ENCODE measurements at places on chromosomes 13 and 19. TPM values are rescaled to one million over a fixed set of nuclear protein-coding genes. Genes with fewer than 3 reads are reported as not detected.

ZNF665 gene
- total RNA-seq = 6.1 TPM

MTUS2 gene
- total RNA-seq = 7.3 TPM

FOSB gene
- 2.0 TPM for total RNA-seq

MAB21L1 gene
- total RNA-seq = 1.6 TPM

ZNF540 gene
- total RNA-seq = 21.6 TPM

VAV1 gene
- 0.82 TPM for total RNA-seq

RGL3 gene
- 0.41 TPM for total RNA-seq

ZNF550 gene
- total RNA-seq = 11.4 TPM

SPINT2 gene
- 104 TPM for total RNA-seq

PAN3 gene
- 41.6 TPM for total RNA-seq

NOVA2 gene
- 8.6 TPM for total RNA-seq

SYT5 gene
- 33.0 TPM for total RNA-seq

- no peak for DNase-seq
Measured at GRCh38 chr13:90956031-90956430, 391.5 kb upstream of the MIR17HG start.

GRCh38 chr13:36981156-36981743 is 17.9 kb downstream of the ALG5 start:
- DNase-seq = peak; percentile 39

- DNase-seq = no peak
Measured at GRCh38 chr13:21522130-21522529, 63.0 kb upstream of the ZDHHC20 start.

GRCh38 chr13:102260256-102260655 is 141.6 kb downstream of the FGF14 start:
- DNase-seq = no peak

DNA sequence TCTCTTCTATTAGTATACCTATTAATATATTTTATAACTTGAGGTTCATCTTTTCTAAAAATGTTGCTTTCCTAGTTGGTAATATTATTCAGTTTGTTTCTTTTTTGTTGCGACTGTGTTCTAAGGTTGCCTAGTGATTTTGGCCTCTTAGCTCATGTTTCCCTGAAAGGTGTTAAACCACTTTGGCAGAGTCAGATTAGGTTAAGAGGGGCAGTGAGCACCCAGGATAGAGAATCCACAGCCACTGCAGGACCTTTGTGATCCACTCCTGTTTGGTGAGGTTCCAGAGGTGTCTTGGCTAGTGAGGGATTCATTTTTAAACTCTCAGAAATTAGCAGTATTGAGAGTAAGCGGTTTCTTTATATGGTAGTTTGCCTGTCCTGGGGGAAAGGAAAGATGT is 14.9 kb upstream of the GPR18 start:
- no peak for DNase-seq

- no peak for DNase-seq
Measured at GRCh38 chr13:113479179-113479578, 11.3 kb downstream of the DCUN1D2 start.

DNA sequence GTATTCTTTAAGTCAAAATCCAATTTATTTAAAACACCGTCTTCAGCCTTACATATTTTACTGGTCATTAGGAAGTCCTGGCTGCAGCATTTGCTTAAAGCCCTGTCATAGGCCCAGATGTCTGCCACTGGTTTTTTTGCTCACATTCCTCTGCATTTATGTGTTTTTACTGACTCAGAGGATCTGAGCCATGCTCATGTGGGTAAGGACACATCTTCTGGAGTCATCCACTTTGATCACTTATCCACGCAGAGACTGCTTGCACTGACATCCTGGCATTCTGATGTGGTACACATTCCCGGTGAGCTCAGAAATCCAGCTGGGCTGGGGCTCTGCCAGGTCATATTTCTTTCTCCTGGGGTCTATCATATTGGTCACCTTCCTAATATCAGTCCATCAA is 531.7 kb upstream of the ARGLU1 start:
- DNase-seq = no peak

DNA sequence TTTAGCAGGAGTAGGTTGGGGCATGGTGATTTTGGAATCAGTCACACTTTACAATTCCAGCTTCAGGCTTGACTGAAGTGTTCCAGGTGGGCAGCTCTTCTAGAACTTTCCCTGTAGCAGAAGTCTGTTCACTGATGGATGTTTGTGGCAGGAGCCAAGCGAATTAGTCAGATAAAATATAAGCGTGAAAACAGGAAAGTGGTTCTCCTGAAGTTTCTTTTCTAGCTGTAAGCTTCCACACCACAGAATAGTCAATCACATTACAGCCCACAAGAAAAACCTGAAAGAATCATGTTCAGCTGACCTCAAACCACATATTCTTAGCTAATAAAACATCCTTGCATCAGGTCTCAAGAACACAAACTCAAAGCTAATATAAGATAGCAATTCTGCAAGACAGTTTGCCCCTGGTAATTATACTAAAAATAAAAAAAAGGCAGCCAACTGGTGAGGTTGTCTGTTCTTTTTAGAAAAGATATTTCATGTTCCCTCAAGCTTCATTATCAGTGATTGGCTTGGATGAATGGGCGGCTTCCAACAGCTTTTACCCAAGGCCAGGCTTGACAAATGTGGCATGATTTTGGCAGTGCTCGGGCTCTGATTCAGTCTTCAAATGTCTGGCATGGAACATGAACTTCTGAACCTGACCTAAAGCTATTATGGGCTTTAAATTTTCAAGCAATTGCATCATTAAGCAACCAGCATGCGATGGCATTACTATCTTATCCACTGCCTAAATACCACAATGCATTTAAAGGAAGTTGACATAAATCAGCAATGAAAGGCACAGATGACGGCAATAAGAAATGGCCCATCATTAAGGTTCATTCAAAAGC is 136.8 kb downstream of the DCLK1 start:
- DNase-seq = no peak

- DNase-seq = no peak
Measured at GRCh38 chr19:38877781-38878574, at the start of gene RINL. Gene RINL (minus strand): TSS chr19:38878275. CDS start chr19:38876742, 1,533 bp downstream.

GRCh38 chr13:51862957-51863356 is 1.2 kb downstream of the CCDC70 start:
- no peak for DNase-seq

DNA sequence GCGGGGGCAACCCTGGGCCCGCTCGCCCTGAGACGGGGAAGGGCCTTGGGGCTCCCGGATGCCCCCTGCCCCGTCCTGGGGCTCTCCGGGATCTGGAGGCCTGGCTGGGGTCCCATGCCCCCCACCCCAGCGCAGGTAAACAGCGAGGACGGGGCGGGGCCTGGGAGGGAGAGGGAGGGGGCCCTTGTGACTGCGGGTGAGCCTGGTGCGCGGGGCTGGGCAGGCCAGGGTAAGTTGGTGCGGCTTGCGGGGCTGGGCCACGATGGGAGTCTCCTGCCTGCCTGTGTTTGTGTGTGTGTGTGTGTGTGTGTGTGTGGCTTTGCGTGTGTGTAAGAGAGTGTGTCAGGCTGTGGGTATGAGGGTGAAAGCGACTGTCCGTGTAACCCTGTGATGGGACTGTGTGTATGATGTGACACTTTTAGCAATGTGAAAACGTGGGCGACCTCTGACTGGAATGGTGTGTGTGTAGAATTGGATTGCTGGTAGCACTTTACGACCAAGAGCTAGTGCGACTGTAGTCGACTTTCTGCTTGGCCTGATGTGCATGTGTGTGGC is 426 bp downstream of the KLC3 start:
- DNase-seq = no peak

DNA sequence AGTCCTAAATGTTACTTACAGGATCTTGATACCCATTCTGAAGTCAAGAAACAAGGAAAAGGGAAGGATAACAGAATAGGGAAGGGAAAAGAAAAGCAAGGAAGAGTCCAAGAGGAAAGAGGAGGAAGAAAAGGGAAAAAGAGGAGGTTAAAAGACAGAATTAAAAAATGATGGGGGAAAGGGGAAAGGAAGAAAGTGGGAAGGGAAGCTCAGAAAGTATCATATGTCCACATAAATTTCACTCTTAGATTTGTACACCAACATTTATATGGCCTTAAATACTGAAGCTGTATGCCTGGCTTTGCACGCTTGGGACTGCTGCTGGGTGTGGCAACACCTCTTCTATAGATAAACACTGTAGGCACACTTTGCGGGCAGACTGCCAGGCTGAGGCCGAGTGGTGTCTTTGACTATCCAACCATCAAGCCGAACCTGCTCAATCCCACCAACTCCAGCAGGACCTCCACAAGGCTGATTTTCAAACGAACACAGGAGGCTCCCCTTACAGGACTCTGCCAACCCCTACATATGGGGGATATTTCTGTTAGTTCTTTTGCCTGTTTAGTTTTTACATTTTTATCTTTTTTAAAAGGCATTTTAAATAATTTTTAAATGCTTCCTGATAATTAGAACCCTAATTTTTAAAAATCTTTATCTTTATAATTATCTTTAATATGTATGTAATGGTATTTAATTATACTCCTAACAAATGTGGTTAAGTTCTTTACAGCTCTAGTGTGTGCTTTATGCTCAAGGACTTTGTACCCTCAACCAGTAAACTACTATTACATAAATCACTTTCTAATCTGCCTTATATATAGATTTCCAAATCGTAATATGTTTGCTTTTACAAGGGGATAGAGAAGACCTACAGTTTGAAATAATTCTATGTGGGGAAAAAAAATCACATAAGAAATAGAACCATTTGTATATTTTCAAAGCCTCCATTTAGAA is 154.2 kb downstream of the DIAPH3 start:
- DNase-seq = no peak

GRCh38 chr19:23070353-23071146 is 46.3 kb upstream of the ZNF730 start:
- no peak for DNase-seq

DNA sequence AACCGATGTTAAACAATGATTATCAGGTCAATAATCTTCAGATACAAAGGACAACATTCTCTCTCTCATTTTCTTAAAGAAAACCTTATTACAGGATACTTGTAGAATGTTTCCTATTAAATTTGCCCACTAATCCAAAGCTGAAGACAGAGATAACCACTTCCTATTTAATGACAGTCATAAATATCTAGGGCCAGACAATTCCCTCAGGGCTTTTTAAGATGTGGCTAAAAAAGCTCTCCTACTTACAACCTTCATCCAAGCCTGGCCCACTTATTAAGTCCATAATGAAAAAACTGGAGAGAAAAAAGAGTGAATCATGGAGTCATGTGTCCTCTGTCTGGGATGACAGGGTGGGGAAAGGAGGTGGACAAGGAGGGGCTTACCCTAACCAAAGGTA is 235.9 kb downstream of the KLF12 start:
- DNase-seq = no peak

DNA sequence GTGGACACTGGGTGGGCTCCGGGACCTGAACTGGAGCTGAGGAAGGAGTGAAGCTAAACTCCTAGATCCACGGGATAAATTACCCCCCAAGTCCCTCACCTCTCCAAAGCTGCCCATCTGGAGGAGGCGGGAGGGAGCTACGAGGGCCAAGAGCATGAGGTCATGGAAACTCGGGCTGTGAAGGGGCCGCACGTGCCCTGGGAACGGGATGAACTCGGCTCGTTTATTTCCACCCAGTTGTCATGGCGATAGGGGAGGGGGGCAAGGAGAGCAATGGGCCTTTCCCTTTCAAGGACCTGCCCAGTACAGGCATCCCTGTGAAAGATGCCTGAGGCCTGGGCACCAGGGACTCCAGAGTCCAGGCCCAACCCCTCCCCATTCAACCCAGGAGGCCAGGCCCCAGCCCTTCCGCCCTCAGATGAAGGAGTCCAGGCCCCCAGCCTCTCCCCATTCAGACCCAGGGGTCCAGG is 3.8 kb downstream of the PPP1R12C start:
- DNase-seq = peak; percentile 60

DNA sequence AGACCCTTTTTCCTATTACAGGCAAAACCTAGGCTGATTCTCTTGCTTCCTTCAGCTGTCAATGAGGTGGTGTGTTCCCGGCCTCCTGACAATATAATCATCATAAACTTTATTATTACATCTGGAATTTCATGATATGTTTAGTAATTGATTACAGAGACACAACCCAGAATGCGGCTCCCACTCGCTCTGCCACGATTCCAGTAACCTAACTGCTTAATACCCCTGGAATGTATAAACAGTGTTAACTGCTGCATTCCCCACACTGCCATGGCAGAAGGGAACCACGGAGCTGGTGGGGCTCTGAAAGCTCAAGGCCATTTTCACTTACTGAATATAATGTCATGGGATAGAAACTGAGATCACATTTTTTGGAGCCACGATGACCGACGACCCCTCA is 17.1 kb downstream of the TSHZ3 start:
- DNase-seq = no peak

DNA sequence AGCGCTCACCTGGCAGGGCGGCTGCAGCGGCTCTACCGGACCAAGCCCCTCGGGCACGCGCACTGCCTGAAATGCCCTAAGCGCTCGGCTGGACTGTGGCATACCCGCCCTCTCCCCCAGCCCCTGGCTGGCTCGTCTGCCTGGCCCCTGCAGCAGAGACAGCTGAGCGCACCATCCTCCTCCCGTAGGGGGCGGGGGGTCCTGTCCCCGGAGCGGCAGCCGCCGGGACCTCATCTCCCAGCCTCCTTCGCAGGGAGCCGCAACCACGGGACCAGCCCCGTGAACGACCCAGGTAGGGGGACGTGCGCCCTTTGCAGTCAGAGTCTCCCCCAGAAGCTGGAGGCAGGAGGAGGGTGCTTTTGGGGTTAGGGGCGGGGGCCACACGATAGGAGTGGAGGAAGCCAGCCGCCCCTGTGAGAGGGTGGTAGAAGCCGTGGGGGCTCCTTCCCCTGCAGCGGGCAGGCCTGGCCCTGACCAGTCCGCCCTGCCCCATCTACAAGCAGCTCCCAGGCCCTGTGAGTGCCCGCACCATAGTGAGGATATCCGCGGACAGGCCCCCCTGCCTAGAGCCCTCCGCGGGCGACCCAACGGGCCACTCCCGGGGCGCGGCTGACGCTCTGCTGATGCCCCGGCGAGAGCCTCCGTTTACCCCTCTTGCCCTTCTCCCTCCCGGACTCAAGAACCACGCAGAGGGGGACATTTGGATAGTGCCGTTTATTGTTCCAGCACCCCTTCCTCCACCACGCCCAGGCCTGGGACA is 34.2 kb downstream of the ZNF787 start:
- DNase-seq = no peak

- DNase-seq = no peak
Measured at GRCh38 chr19:43406297-43406696, 8.4 kb upstream of the TEX101 start.

Measured in frontal cortex (tissue), 4 donors.